Metanephros (tissue), 2 donors: ENCODE measurements at places on chromosomes 1 and 21. TPM values are rescaled to one million over a fixed set of nuclear protein-coding genes. Genes with fewer than 3 reads are reported as not detected.

OR2L5 gene
- total RNA-seq: not detected

DDAH1 gene
- 80.4 TPM for total RNA-seq

ZBTB8B gene
- 0.64 TPM for total RNA-seq

C8B gene
- total RNA-seq: not detected

PALMD gene
- total RNA-seq: 12.4 TPM

OR2T29 gene
- total RNA-seq: not detected

SMPDL3B gene
- total RNA-seq: 7.8 TPM

LDLRAD1 gene
- not detected for total RNA-seq

KCNQ4 gene
- 8.6 TPM for total RNA-seq

TRIM63 gene
- total RNA-seq: 9.4 TPM

ANKRD35 gene
- total RNA-seq: 3.1 TPM

CNR2 gene
- total RNA-seq: 0.12 TPM

FCAMR gene
- total RNA-seq: 6.0 TPM

IL20 gene
- not detected for total RNA-seq

UMODL1 gene
- not detected for total RNA-seq

PCP4L1 gene
- total RNA-seq: 1.3 TPM

MASP2 gene
- not detected for total RNA-seq

RNU1-1 gene
- 7,909 TPM for total RNA-seq

FNDC10 gene
- 1.3 TPM for total RNA-seq

NBPF6 gene
- not detected for total RNA-seq

FAM177B gene
- total RNA-seq: not detected

RNU1-3 gene
- total RNA-seq: 7,909 TPM

PCP4 gene
- 1.1 TPM for total RNA-seq

CYP4A22 gene
- 0.47 TPM for total RNA-seq

MATN1 gene
- 0.47 TPM for total RNA-seq
